ENCODE measurements at places on chromosomes 7 and 10.
A peak's percentile ranks its signal among the peaks of the same experiment; 100 is the strongest.

GRCh38 chr7:78863281-78863680, 590.2 kb downstream of the MAGI2 start:
- DNase-seq: no peak

GRCh38 chr10:121416071-121416470, 182.2 kb downstream of the FGFR2 start:
- no peak for DNase-seq

DNA sequence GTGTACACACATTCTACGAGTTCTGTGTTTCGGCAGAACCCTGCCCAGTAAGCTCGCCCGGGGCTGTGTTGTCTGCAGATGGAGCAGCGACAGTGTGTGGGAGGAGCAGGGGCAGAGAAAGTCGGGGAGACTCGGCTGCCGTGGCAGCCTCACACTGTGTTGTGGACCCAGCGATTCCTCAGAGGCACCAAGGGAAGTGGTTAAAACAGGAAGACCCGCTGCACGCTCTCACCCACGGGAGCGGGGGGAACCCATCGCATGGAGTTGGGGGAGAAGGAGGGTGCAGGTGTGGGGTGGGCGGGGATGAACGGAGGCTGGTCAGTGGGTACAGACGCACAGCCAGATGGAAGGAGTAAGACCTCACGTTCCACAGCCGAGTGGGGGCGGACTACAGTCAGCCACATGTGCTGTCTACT, 250.2 kb downstream of the ELFN1 start:
- DNase-seq: no peak

GRCh38 chr7:151687523-151688235, 168.0 kb upstream of the RHEB start:
- no peak for DNase-seq

- DNase-seq: no peak
Measured at GRCh38 chr10:43250615-43251418, 16.0 kb downstream of the RASGEF1A start.

DNA sequence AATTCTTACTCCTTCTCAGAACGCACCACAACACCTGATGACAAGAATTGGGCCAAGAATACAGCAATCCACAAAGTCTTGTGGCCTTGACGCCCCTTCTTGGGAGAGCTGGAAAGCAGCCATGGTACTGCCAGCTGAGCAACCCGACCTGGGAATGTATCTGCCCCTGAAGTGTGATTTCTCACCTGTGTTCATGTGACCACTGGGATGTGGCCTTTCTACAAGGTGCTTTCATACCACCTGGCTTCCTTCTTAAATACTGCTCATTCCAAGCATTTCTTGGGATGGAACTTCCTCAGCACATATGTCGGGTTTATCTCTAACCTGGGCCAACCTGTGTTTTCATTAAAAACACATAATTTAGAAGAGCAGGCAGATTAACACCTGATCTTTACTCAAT, 72.1 kb downstream of the HTR7 start:
- no peak for DNase-seq

DNA sequence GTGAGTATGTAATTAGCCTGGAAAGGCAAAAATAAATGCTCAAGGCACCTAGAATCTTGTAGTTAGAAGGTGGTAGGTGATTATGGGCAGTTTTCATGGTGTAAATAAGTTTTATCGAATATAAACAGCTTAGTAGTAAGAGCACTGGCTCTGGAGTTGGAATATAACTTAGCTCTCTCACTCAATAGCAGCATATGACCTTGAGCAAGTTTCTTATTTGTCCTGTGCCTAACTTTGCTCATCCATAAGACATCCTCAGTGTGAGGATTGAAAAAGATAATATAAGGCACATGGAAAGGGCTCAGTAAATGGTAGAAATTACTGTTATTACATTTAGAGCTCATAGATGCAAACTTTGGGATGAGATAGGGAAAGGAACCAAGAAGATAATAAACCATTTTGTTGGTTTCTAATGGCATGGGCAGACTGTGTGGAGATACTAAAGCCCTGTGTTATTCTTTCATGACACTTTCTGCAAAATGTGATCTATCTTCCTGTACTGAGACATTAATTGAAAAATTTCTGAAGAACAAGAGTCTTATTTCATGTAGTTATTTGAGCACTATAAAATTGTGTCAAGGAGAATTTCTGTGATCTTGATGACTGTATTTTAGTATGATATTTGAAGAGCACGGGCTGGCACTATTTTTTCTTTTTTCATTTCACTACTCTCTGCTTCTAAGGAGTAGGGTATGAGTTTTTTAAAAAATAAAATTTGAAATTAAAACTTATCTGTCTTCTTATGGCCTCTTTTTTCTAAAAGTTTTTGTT, 3.1 kb downstream of the SLK start:
- no peak for DNase-seq

DNA sequence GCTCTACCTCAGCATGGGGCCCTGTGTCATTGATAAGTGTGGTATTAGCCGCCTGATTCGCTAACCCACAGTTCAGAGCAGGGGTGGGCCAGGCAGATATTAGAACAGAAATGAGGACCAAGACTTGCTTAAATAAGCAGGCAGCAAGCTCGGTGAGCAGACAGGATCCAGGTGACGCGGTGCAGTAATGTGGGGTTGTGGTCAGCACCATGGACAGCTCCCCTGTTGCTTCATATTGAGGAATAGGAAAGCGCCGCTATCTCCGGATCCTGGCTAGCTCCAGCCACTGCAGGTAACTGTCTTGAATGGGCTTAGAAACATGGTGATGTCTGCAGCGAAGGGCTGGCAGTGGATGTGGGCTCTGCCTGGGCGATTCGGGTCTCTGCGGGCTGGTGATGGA, 51.3 kb upstream of the GPR26 start:
- peak; percentile 10 for DNase-seq

DNA sequence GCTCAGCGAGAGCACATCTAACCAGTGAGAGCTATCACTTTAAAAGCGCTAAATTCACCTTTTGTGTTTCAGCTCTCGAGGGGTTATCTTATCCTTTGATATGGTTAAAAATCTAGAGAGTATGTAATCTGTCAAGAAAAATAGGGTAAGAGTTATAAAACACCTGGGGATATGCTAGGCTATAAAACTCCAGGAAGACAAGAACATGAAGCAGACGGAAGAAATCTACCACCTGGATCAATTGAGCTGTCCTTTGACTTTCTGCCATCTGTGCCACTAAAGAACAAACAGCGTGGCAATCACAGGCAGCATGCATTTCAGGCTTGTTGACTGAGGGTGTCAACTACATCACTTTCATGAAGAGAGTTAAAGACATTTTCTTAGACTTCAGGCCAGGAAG, 83.1 kb downstream of the ZNF248 start:
- no peak for DNase-seq

DNA sequence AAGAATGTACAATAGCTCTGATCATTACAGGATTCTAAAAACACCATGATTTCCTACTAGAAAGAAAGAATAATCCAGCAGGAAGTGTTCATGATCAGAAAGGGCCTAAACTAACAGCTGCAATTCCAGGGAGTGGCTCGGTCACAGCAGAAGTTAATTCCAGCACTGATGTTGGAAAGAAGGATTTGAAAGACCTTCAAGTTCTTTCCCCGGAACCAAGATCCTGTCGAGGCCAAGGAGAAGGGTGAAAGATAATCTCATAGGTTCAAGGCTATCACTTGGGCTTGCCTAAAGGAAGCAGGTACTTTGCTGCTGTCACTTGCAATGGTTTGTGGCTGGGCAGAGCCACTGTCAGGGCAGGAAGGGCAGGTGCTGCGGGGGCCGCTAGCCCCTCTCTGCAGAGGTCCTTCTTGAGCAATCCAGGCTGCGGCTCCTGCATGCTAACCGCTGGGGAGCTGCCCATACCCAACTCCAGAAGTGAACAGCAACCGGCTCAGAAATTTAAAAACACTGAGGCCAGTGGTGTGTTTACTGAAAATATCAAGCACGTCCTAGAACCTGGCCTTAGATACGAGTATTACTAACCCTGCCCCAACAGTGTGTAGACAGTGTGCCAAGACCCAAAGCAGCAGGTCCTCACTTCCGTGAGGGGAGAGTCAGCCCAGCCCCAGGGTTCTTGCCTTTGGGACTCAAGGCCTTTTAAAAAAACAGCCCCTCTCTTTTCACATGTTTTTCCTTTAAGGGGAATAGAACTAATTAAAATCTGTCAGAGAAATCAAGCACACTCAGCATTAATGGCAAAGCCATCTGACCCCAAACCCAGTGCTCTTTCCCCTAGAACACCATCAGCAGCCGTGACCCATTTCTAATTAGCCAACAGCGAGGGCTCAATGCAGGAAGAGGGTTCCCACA, 76.8 kb downstream of the VIPR2 start:
- DNase-seq: no peak

- DNase-seq: no peak
Measured at GRCh38 chr7:103932389-103932788, 57.1 kb downstream of the RELN start.

DNA sequence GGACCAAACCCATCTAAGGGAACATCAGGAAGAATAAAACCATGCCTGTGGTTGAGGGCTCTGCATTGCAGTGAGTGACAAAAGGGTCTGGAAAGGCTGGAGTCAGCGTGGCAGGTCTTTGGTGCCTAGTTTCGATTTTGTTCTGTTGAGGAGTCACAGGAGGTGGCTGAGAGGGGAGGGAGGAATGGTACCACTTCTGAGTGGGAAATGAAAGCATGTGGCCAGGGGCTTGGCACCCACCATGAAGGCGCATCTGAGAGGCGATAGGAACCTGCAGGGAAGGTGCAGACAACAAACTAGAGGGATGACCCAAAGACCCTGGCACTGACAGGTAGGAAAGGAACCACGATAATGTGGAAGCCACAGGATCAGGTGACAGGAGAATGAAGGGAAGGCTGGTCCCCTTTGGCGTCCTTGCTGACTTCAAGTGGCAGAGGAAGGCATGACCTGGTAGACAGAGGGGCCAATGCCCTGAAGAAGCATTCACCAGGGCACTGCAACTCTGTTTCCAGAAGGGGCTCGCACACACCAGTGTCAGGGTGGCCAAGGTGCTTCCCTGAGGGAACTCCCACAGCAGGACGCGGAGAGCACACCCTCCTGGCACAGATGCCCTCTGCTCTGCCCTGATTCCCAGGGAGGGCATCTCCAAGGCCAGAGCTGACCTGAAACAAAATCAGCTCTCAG, 41.7 kb downstream of the HIPK2 start:
- DNase-seq: no peak

DNA sequence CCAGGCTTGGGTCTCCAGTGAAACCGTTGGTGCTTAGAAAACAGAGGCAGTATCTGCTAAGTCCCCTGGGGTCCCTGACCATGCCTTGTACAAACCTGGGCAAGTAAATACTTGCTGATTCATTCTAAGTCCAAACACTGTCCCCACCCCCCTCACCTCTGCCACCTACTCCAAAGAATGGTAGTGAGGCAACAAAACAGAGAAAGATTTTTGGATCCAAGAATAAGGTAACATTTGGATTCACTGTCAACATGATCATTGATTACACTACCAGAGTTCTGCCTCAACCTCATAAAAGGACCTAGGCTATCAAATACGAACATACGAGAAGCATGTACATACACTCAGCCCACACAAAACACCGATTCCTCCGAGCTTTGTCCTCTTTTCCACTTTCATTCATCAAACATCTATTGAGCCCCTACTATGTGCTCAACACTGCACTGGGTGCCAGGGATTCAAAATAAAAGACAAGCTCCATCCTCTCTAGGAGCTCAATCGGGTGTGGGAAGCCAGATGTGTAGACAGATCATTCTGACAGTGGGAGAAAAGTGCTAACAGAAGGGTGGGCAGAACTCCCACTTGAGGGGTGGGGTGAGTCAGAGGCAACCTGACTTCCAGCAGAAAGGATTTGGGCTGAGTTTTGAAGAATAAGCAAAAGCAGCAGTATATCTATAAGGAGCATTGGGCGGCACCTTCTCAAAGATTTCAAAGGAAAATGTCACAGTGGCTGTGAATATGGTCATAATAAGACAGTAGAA, 71.2 kb downstream of the GFRA1 start:
- no peak for DNase-seq

GRCh38 chr7:92973974-92974373, 137.6 kb upstream of the CDK6 start:
- DNase-seq: no peak

- DNase-seq: no peak
Measured at GRCh38 chr7:155466814-155467733, 9.1 kb downstream of the EN2 start.

GRCh38 chr7:75590373-75591005, 98.4 kb downstream of the SPDYE5 start:
- no peak for DNase-seq

DNA sequence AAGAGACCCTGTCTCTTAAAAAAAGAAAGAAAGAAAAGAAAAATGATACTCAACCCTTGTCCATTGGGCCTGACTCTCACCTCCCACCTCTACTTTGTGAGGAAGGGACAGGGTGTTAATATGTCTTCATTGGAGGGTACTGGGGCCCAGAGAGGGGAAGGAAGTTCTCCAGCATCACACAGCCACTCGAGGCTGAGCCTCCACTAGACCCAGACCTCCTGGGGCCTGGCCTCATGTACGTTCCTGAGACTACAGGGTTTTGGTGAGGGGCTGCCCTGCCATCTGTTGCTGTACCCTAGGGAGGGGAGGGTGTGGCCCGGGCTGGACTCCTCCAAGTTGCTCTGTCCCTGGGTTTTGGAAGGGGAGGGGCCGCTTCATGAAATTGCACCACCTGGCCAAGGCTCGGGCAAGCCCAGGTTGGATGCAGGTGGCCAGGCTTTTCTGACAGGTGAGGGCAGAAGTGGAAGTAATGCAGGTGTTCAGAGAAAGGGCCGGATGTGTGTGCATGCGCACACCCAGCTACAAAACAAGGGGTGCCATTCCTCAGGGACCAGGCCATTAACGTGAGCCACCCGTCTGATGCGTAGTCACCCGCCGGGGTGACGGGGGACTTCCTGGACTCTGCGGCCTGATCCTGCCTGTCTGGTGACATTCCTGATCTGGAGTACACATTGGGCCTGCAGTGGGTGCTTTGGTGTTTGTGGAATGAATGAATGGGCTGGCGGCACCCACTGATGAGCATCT, 21.7 kb downstream of the GTF2IRD1 start:
- no peak for DNase-seq

DNA sequence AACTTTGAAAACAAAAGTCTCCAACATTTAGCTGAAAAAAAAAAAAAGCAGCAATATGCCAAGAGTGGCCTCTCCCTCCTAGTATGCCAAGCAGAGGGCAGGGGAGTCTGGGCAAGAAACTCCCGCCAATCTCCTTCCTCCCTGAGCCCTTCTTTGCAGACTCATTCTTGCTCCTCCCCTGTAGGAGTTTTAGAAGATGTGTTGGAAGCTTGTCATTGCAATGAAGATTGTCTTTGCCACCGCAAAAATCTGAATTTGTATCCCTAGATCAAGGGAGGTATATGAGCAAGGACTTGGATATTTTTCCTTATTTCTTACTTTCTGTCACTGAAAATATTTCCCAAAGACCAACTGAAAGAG, 2.6 kb upstream of the TNS3 start:
- DNase-seq: no peak

GRCh38 chr7:150980663-150981062, 2.5 kb upstream of the KCNH2 start:
- no peak for DNase-seq

DNA sequence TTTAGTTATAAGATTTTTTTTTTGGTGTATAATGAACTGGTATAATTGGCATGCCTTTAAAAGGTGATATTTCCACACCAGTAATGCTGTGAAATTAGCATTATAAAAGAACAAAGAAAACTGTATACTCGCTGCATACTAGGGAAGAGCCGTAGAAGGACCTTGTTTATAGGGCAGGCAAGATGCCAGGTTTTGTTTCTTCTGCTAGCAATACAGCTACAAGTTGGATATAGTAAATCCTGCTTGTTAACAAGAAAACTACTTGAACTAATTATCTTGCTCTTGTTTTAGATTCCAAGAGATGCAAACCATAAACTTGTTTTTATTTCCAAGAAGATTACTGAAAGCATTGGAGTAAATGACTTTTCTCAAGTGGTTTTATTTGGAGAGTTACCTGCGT, 1.9 kb downstream of the DNAH11 start:
- no peak for DNase-seq

- no peak for DNase-seq
Measured at GRCh38 chr7:71486414-71486813, 354.5 kb downstream of the GALNT17 start.
